ENCODE measurements at places on chromosomes 2 and 18.

DNA sequence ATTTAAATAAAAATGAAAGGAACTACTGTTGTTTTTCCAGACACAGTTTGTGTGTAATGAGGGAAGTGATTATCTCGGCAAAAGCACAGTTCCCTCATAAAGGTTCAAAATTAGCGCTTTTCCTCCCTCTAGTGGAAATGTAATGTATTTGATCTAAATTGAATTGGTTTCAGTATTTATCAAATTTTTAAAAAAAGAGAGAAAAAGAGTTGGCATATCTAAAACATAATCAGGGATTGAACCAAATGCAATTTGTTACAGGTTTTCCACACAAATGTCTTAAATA is 37.5 kb downstream of the CMPK2 start:
- no peak for DNase-seq

GRCh38 chr2:8332646-8333045 is 349.2 kb upstream of the ID2 start:
- DNase-seq, result no peak

GRCh38 chr2:34368304-34368703 is 769.2 kb upstream of the FAM98A start:
- DNase-seq, result no peak

DNA sequence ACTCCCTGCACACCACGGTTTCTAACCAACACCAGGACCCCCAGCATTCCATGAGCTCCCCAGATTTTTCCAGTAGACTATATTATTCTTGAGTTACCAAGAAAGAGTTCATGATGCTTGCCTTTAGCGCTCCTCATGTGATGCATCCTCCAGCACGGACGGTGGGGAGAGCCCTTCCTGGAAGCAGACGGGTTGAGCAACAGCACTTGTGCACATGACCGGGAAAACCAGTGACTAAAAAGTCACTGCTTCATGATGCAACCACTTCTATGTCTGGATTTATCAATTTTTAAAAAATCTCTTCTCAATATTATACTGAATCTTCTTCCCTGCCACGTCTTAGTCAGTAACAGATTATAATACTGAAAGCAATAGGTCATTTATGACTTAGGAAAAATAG is 20.4 kb upstream of the DOK6 start:
- DNase-seq, result no peak

GRCh38 chr18:58653814-58654509 is 17.3 kb upstream of the MALT1 start:
- no peak for DNase-seq

GRCh38 chr2:143263066-143263625 is 133.9 kb downstream of the ARHGAP15 start:
- no peak for DNase-seq

DNA sequence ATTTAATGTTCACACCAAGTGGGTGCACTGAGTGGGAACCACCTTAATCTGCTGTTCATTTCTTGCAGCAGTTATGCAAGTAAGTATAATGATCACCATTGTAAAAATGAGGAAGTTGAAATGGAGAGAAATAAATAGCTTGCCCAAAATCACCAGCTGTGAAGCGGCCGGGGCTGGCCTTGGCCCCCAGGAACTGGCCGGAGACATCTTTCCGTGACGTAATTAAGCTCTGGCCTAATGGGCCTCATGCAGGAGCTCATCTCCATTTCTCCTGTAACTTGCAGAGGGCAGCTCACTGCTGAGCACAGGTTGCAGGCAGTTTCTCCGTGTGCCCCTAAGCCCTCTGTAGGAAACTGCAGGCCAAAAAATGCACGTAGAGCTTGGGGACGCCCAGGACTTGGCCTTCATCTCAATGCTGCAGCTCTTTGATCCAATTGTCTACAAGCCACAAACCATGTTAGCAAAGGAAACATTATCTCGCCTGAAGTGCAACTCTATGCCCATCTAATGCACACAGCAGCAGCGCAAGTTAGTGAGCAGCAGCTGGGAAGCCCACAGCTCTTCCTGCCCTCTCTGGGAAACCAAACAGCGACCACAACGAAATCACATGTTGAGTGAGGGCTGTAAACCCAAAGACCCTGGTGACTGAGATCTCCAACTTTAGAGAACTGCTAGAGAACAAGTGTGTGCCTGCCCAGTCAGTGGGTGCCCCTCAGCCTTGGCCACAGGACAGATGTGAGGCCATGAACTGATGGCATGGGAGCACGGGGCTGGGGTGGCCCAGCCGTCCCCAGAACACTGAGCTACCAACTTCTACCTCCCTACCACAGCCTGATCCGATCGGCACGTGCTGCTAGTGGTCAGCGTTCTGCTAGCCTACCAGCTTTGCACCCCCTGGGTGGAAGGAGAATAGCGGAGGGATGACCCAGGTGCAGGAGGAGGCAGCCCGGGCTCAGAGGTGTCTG is 28.8 kb downstream of the APCDD1 start:
- DNase-seq, result no peak

- no peak for DNase-seq
These were observed 463.6 kb upstream of the REG3G start for GRCh38 chr2:78561876-78562275.

GRCh38 chr2:233929352-233930022 is 12.3 kb downstream of the TRPM8 start:
- no peak for DNase-seq

GRCh38 chr2:161234627-161235026 is 73.6 kb upstream of the PSMD14 start:
- no peak for DNase-seq

- no peak for DNase-seq
These were observed 37.1 kb upstream of the GPR75 start for GRCh38 chr2:53896864-53897263.

DNA sequence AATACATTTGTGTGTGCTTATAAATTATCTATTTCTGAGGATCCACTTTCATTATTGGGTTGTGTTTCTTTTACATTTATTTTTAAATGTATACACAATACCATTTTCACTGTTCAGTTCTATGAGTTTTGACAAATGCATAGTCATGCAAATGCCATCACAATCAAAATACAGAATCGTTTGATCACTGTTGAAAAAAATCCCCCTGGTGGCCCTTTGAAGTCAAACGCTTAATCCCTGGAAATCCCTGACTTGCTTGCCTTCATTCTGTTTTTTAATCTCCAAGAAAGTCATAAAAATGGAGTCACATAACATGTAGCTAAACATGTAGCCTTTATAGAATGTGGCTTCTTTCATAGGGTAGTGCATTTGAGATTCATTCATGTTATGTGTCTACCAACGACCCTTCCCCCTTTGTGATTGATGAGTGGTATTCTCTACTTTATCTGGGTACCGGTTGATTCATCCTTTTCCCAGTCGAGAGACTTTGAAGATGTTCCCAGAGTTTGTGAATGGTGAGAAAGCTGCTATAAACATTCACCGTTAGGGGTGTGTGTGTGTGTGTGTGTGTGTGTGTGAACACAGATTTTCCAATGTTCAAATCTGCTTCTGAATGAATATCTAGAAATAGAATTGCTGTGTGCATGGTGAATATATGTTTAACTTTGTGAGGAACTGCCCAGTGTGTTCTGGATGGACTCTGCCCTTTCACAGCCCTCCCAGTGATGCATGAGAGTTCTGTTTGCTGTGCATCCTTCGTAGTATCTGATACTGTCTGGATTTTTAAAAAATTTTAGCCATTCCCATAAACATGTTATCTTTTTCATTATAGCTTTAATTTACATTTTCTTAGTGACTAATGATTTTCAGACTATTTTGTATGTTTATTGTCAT is 173.6 kb downstream of the GALR1 start:
- DNase-seq, result no peak

- DNase-seq, result no peak
These were observed 31.9 kb downstream of the SLC66A3 start for GRCh38 chr2:11187083-11187619.

DNA sequence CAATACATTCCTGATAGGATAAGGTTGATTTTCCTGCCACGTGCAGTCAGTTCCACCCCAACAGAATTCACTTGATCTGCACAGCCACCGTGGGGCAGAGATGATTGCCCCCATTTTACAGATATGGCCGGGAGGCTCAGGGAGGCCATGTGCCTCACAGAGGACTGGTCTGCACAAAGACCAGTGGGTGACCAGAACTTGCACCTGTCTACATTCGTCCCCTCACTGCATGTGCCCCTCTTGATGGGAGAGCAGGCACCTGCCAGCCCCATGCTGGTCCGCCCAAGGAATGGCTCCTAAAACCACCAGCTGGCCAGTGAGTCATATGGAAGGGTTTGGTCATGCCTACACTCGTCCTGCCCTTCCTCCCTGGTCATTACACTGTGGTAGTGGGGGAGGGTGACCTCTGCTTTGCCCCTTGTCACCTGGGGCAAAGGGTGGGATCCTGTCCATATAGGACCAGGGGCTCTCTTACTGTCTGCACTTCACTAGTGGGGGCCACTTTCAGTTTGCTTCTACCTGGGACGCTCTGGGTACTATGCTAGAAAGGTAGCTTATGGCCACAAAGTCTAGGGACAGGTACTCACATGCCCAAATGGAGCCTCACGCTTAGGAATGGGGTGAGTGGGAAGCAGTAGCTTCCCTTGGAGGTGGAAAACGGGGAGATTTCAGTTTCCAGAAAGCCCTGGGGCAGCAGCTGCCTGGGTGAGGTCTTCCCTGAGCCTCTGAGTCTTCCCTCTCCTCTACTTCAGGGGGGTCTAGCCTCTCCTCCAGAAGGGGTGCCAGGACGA is 14.7 kb downstream of the RRM2 start:
- DNase-seq, result no peak

GRCh38 chr2:216596236-216596979 is 36.8 kb upstream of the IGFBP2 start:
- DNase-seq, result no peak

DNA sequence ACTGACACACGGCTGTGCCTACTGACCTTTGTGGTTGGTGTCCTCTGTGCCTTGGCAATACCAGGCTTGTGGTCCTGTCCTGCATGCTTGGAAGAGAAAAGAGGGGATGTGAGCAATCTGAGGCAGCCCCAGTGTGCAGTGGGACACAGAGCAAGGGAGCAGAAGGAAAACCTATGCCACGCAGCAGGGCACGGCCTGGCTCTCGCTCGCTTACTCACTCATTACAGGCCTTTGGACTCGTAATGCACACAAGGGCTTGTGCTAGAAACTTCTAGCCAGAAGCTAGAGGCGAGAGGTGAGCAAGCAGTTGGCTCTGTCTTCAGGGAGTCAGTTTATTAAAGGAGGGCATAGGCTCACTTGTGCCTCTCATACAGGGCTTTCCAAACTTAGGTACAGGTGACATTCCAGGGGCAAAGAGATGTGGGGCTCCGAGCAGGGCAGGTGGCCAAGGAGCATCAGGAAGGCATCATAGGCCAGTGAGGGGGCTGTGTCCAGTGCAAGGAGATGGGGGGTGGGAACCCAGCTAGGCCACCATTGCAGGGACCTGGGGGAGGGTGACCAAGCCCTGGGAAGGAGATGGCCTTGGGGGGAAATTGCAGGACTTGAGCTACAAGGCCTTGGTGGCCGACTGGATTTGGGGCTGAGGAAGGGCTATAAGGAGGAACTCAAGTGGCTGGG is 100.8 kb downstream of the DYSF start:
- no peak for DNase-seq

All from nucleus accumbens (tissue), 56 donors.